Hematopoietic multipotent progenitor cell treated with erythropoietin and hydrocortisone succinate and interleukin-3 and kit ligand, for 15 days (in vitro differentiated cells): ENCODE measurements at places on chromosomes 16 and 17.

DNA sequence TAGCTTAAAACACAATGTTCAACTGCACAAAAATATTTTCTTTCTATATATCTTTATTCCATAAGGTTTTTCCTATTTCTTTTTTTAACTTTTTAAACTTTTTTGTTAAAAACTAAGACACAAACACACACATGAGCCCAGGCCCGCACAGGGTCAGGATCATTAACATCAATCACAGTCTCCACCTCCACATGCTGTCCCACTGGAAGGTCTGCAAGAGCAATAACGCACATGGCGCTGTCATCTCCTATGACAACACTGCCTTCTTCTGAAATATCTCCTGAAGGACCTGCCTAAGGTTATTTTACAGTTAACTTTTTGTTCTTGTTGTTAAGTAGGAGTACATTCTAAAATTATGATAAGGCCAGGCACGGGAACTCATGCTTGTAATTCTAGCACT, 4.1 kb downstream of the CFAP20 start:
- DNase-seq = no peak

DNA sequence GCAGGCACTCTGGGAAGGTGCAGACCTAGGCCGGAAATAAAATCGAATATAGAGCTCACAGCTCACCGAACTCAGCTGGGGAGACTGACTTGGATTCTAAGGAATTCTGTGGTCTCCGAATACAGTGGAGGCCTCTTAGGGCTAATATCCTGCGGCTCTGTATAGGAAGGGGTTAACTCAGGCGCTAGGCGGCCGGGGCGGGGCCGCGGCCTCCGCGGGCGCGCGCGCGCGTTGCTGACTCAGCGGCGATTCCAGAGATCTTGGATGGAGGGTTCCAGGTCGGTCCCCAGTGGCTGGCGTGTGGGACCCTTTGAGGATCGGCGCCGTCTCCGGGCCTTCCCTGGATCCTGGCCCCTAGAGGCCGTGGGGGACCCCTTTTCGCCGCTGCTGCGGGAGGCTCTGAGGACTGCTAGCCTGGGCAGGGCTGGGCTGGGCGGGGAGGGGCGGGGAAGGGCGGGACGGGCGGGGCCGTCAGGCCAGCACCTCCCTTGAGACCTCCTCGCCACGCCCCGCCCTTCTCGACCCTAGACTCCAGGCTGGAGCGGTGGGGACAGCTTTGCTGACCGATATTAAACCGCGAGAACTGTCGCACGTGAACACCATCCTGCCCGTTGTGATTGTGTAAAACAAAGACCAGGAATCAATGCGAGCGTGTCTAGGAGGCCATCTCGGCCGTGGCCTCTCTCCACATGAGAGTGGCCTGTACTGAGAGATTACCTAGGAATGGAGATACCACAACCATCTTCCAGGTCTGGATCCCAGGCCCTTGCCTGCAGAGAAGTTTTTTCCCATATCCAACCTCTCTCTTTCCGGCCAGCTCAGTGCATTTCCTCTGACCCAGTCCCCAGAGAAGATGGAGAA, 1.4 kb upstream of the PLEKHH3 start:
- peak; percentile 84 for DNase-seq

DNA sequence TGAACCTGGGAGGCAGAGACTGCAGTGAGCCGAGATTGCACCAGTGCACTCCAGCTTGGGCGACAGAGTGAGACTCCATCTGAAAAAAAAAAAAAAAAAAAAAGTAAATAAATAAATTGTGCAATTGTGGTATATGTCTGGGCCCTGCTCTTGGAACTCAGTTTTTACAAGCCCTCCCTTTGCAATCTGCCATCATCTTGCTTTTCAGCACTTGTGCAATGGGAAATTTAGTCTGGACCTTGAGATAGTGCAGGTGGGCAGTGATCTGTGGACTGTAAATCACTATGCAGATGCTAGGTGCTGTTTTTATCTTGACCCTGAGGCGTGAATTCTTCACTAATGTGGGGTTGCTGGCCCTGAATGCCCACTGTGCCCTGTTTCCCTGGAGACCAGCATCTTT, 6.5 kb upstream of the RAP1GAP2 start:
- no peak for DNase-seq

- no peak for DNase-seq
Observed at GRCh38 chr17:21061971-21062526, 19.2 kb upstream of the USP22 start.

GRCh38 chr16:53893731-53894435, 189.9 kb downstream of the FTO start:
- DNase-seq = no peak

DNA sequence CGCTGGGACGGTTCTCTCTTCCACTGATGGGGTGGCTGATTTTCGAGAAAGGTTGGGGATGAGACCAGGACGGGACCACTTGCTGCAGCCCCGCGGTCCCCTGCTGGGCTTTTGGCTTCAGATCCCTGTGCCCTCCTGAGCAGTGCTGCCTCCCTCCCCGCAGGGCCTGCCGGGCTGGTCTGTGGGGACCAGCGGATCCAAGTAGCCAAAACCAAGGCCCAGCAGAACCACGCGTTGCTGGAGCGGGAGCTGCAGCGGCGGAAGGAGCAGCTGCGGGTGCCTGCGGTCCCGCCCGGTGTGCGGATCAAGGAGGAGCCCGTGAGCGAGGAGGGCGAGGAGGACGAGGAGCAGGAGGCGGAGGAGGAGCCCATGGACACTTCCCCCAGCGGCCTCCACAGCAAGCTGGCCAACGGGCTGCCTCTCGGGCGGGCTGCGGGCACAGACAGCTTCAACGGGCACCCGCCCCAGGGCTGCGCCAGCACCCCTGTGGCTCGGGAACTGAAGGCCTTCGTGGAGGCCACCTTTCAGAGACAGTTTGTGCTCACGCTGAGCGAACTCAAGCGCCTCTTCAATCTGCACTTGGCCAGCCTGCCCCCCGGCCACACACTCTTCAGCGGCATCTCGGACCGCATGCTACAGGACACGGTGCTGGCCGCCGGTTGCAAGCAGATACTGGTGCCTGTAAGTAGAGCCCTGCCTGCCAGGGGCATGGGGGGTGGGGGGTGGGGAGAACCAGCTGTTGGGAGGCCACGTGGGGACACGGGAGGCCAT, 28.6 kb downstream of the POLR3E start:
- no peak for DNase-seq

GRCh38 chr16:87555647-87556046, 46.7 kb upstream of the JPH3 start:
- no peak for DNase-seq

DNA sequence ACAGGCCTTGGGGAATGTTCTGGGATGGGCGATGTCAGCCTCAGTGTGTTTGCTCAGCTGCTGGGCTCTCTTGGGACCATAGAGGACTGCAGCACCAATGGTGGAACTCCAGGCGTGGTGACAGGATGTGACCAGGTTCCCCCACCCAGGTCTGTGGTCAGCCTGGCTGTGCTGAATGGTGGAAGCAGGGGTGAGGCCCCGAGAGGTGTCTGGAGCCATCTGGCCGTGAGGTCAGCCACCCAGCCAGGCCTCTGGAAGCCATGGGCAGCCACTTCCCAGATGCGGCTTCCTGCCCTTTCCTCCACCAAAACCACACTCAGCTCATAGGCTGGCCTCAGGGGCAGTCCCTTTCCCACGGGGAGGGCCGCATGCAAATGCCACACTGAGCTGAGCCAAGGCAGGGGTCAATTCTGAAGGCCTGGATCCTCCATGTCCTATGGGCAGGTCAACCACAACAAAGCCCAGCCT, 7.8 kb upstream of the MAPK7 start:
- no peak for DNase-seq

DNA sequence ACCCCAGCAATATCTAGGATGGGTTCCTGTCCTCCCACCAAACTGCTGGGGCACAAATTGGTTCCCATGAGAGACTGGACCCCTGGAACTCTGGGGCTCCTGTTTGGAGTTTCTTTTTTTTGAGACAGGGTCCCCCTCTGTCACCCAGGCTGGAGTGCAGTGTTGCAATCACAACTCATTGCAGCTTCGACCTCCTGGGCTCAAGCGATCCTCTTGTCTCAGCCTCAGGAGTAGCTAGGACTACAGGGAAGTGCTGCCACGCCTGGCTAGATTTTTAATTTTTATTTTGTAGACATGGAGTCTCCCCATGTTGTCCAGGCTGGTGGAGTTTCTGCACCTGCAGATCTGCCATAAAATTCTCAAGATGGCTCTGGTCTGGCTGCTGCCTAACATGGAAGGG, 56.3 kb upstream of the BRD7 start:
- no peak for DNase-seq

DNA sequence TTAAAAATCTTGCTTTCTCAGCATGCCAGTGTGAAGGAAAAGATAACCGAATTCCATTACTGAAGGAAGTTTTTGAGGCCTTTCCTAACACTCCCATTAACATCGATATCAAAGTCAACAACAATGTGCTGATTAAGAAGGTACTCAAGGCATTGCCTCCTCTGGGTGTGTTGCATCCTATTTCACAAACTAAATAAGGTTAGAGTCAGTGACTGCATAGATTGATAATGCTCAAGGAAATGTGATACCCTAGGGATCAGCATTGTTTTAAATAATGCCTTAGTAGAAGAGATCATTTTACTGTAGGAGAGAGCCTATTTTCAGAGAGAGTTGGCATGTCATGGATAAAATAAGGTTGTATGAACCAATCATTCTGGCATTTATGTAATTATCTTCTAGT, 36.8 kb downstream of the GDPD1 start:
- DNase-seq = no peak

DNA sequence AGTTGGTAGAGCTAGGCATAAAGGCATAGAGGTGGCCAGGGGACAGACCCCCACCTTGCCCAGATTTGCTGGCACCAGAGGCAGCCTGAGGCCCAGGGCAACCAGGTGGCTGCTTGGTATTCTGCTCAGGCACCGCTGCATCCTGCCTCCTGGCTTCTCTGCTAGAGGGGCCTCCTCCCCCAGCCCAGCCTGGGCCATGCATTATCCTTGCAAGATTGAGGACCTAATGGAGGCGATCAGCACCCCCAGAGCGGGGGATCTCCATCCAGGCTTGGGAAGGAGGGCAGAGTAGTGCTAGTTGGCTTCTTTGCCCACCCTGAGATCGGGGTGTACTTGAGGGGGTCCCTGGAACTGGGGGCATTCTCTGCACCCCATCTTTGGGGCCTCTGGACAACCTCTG, 23.8 kb downstream of the CDK5RAP3 start:
- no peak for DNase-seq

DNA sequence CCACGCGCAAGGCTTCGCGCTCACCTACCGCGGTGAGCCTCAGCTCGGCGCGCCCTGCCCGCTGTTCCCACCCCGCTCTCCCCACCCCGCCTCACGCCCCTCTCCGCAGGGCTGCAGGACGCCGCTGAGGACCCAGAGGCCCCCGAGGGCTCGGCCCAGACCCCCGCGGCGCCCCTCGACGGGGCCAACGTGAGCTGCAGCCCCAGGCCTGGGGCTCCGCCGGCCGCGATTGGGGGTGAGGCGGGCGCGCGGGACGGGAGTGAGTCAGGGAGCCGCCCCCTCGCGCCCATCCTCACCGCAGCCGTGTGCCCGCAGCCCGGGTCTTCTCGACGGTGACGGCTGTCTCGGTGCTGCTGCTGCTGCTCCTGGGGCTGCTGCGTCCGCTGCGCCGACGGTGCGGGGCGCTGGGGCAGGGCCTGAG, 1.9 kb upstream of the PAQR4 start:
- DNase-seq = no peak
